T-helper 1 cell treated with Interleukin-12 subunit alpha and Interleukin-12 subunit beta and Interleukin-4 antibody, amounts not matched to agents 30 ng/mL and 1 ng/mL, for 36 hours (primary cell): ENCODE measurements at places on chromosomes 1 and 21. TPM values are rescaled to one million over a fixed set of nuclear protein-coding genes. Genes with fewer than 3 reads are reported as not detected.

Gene ELF3
- total RNA-seq = 0.41 and 0.61 TPM in 2 replicates

Gene PRDM16
- 0.05 and 0.07 TPM in 2 replicates for total RNA-seq

Gene FAM163A
- total RNA-seq = not detected in 2 replicates

Gene BRINP3
- not detected in 2 replicates for total RNA-seq

Gene OR6K3
- total RNA-seq = not detected in 2 replicates

Gene NOS1AP
- not detected in 2 replicates for total RNA-seq

Gene S100A2
- total RNA-seq = 0.78 TPM in 1 of 2 replicates, not detected in the other

Gene CHODL
- not detected in 2 replicates for total RNA-seq

Gene RNU1-4
- 2,156 and 2,251 TPM in 2 replicates for total RNA-seq

Gene C1orf94
- total RNA-seq = not detected in 2 replicates

Gene DNAJC6
- 13.0 and 14.0 TPM in 2 replicates for total RNA-seq

Gene GDAP2
- 24.9 and 26.2 TPM in 2 replicates for total RNA-seq

Gene CD84
- 21.1 and 25.4 TPM in 2 replicates for total RNA-seq
